Right kidney (tissue), 9 donors: ENCODE measurements at places on chromosomes 1 and 21.
A peak's percentile ranks its signal among the peaks of the same experiment; 100 is the strongest.

DNA sequence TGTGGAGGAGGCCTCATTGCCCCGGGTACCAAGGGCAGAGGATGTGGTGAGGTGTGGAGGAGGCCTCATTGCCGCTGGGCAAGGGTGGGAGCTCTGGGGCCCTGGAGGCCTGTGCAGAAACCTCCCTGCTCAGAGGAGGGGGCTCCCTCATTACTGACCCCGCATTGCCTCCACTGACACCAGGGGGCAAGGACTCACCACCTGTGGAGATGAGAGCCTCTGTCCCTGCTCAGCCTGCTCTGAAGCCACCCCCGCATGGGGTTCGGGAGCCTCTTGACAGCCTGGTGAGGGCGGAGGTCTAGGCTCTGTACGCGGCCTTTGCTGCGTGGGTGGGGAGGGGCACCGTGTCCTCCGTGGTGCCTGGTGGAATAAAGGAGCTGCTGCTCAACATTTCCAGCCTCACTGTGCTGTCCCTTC is 95.0 kb upstream of the COL6A1 start:
- DNase-seq = no peak

DNA sequence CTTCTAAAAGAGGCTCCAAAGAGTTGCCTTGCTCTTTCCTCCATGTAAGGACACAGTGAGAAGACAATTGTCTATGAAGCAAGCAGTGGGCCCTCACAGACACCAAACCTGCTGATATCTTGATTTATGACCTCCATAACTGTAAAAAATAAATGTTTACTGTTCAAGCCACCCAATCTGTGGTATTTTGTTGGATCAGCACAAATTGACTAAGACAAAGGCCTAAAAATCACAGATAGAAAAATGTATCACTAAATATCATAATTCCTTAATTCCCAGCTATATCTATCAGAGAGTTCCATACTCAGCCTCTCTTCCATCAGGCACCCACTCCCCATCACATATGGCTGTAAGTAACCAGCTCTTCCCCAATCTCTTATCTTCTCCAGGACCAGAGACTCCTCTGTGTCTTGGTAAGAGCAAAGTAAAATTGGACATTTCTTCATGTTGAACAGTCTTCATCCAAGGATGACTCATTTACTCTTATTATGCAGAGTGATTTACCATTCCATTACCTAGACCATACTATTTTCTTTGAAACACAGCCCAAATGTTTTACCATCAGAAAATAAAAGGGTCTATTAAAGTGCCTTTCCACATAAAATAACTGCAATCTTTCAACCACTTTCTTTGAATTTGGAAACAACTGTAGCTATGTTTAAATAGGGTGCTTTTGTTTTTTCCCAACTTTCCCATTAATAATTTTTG is 503.6 kb downstream of the MRPL39 start:
- DNase-seq = no peak

DNA sequence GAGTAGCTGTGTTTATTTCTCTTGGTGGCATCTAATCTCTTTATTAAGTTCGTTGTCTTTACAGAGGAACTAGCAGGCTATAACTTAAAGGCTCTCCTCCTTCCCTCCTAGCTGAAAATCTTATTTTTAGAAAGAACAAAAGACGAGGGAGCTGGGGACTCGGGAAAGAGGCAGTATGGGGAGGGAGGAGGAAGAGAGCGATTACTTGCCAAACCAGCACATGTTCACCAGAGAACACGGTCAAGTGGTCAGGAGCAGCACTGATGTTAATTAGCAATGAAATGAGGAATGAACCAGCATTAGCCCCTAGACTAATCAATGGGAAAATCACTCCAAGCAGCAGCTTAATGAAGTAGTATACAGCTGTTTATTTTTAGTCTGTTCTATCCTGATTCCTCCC is 171.3 kb upstream of the ESRRG start:
- no peak for DNase-seq

DNA sequence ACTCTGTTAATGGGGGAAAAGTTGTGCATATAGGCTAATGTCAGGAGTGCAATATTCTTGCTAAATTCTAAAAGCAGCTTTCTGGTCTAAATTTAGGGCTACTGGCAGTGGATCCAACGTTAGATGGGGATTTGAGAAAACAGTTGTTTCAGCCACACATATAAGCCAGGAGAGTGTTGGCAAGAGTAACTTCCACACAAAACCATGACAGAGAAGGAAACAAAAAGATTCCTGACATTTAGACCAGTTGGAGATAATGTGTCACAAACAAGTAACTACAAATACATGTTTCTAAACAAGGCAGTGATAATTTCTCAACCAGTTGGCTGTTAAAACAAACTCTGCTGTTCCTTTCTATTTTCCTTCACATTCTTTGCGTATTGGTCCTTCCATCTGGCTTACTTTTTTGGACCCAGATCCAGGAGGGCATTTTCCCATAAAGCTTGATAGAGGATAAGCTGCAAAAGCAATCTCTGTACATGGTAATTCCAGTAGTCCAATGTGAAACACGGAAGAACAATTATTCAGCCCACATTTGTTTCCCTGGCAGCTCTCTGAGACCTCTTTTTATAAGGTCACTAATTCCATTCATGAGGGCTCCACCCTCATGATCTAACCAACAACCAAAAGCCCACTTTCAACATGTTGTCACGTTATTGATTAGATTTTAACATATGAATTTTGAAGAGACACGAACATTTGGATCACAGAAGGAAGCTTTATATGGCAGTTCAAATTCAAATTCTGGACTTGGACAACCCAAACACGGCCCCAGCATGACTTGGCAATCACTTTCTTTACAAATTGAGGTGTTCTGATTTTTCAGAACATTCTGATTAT is 1888.6 kb downstream of the MRPL39 start:
- DNase-seq = no peak

GRCh38 chr1:46812996-46813857 is 14.4 kb downstream of the CYP4B1 start:
- no peak for DNase-seq

GRCh38 chr1:110150330-110151174 is at the start of gene SLC6A17:
Gene SLC6A17, plus strand, starts transcription at chr1:110150494. Its CDS starts 16,436 bp downstream, at chr1:110166930.
- peak; percentile 49 for DNase-seq

DNA sequence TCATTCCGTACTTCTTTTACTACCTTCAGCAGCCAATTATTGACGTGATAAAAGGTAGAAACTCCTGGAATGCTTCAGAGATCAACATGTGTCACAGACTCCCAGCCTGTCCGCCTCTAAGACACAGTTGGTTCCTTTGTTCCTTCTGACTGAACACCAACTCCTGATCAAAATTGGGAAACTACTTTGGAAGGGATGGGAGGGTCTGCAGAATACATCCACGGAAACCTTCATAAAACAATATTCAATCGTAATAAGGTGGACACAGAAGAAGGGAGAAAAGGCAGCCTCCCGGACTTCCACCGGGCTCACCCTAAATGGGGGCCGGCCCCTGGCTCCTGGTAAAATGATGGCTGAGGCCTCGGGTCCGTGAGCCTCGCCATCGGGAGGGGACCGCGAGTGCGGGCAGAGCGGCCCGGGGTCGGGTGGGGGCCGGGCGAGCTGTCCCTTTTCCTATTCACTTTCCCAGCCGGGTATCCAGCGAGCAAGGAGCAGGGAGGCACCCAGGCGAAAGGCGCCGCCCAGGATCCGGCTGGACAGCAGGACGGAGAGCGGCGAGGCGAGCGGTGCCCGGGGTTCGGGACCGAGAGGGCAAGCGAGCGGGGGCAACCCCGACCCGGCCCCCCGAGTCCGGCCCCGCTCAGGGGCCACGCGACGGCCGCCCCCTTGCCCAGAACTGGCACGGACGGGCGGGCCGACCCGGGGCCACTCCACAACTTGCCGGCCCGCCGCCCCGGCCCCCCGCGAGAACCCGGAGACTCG is 805 bp downstream of the NRIP1 start:
- DNase-seq = peak; percentile 85

DNA sequence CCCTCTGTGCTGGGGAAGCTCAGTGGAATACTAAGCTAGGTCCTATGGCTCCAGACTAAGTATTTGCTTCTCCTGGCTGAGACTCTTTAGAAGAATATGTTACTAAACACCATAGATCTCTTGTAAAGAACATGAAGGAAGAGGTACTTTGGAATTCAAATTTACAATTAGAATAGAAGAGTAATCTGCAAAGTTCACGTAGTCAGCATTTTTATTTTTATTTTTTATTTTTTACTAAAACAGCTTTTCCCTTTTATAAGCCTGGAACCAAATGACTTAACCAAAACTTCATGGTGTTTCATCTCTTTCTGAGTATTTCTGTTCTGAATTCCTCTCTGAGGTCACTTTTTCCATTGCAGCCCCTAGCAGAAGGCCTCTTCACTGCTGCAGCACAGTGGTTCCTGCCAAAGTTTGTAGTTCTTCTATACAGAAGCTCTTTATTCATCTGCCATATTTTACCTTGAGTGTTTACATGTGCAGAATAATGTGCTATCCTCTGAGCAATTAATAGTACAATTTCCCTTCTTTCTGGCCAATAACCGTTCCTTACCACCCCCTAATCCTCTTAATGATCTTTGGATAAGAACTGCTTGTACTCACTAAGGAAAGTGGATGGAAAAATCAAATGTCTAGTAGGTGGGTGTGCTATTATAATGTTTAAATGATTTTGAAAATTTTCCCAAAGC is 27.2 kb downstream of the TSEN15 start:
- DNase-seq = no peak

DNA sequence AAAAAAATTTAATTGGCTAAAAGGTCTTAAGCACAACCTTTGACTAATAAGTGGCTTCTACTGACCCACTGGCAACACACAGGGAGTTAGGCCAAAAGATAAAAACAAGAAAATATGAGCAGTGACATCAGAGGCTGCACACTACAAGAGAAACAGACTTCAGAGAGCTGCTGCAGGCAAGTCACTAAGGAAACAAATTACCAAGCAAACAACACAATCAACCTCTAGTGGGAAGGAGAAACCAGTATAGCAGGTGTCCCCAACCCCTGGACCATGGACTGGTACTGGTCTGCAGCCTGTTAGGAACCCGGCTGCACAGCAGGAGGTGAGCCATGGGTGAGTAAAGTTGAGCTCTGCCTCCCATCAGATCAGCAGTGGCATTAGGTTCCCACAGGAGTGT is 20.8 kb upstream of the ENSA start:
- no peak for DNase-seq

GRCh38 chr1:225870911-225871310 is 11.3 kb downstream of the TMEM63A start:
- no peak for DNase-seq

DNA sequence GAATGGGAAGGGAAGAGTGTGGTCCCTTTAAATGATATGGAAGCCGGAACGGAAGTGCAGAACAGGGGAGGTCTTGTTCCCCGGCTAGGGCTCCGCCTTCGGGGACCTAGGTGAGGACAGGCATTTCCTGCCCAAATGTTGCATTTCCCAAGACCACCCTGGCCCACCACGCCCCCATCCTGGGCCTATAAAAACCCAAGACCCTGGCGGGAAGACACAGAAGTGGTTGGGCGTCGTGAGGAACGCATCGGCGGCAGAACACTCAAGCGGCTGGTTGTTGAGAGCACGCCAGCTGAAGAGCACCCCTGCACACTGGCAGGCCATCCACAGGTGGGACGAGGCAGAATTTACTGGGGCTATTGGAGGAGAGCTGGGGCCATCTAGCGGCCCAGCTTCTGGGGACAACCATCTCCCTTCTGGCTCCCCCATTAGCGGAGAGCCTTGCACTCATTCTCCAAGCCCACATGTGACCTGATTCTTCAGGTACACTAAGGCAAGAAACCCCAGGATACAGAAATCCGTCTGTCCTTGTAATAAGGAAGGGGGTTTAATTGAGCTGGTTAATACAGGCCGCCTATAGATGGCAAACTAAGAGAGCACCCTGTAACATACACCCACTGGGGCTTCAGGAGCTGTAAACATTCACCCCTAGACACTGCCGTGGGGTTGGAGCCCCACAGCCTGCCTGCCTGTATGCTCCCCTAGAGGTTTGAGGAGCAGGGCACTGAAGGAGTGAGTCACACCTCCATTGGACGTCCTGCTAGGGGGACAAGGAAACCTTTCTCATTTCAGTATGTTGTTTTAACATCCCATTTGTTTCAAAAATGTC is 1327.9 kb downstream of the BRINP3 start:
- DNase-seq = no peak

GRCh38 chr1:246678816-246679793 is 45.1 kb upstream of the SCCPDH start:
- peak; percentile 40 for DNase-seq

GRCh38 chr1:203426870-203427269 is 48.7 kb upstream of the PRELP start:
- DNase-seq = no peak

DNA sequence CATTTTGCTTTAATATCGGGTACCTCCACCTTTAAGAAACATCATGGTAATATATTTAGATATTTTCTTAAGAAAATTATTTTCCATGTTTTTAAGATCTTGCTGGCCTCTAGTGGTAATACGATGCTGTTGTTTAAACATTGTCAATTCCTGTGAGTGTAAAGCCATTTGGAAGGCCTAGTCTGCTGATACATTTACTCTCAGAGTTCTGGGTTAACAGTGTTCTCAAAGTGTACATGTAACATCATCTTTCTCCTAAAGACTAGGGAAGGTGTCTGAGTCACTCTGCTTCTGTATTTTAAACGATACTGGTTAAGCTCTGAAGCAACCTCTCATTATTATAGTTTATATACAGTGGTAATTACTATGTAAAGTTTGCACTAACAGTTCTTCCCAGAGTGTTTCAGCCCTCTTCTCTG is 189.1 kb downstream of the RASAL2 start:
- no peak for DNase-seq

DNA sequence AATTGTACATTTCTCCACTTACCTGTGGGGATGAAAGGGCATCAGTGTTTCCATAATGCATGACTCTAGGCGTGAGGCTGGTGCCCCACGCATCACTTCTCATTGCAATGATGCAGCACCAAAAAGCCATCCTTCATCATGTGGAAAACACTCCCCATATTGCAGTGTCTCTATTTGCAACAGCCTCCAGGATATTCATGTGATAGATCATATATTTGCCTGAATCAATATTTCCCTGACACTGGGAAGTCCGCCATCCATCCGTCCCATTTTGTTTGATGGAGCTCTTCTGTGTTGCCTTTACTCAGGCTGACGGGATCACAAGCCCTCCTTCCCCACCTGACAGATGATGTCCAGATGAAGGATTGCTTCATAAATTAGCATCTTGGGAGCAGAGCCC is 74.5 kb upstream of the CAMK1G start:
- DNase-seq = no peak

DNA sequence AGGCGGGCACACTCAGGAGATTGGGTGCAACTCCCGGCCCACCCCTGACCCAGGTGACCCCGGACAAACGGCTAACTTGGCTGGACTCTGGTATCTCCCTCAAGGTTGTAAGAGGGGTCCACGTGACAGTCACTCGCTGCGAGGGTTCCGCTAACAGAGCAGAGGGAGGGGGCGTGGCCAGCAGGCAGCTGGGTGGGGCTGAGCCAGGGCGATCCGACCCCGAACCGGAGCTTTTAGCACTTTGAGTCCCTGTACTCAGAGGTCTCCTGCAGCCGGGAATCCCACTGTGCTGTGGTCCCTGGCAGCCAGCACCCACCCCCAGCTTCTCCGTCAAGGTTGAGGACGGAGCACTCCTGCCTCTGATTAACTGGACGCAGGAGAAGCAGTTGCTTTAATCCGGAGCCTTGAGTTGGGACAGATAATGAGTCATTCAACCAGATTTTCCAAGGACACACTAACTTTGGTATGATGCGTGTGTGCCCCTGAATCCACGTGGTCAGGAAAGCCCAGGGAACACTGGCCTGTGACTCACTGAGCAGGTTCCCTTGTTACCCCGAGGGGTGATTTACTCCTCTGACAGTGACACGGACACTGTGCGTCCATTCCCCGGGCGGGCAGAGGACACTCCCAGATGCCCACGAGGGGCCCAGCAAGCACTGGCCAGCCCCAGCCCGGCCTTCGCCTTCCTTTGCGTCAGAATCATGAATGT is 16.8 kb downstream of the TRPM2 start:
- peak; percentile 47 for DNase-seq

GRCh38 chr1:248890549-248891498 is 15.2 kb upstream of the PGBD2 start:
- DNase-seq = no peak
